ENCODE measurements at places on chromosomes 7 and 10.

GRCh38 chr7:30471205-30471604 is 7.4 kb downstream of the NOD1 start:
- no peak for DNase-seq

GRCh38 chr10:117412469-117413010 is 37.3 kb upstream of the PDZD8 start:
- no peak for DNase-seq

DNA sequence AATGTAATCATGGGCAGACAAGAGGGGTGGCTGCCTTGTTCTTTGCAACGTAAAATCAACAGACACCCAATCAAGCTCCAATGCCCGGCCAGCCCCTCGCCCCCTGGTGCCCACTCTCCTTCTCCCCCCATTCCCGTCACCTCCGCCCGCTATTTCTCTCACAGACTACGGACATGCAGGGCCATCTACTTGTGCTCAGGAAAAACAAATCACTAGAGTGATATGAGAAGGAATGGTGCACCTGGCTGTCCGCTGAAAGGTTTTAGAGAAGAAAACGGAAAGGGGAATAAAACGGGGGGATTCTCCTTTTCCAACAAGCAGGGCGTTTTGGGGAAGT is 396 bp downstream of the GRM8 start:
- DNase-seq: no peak

- no peak for DNase-seq
These were observed 437.5 kb upstream of the MBL2 start for GRCh38 chr10:53209944-53210611.

DNA sequence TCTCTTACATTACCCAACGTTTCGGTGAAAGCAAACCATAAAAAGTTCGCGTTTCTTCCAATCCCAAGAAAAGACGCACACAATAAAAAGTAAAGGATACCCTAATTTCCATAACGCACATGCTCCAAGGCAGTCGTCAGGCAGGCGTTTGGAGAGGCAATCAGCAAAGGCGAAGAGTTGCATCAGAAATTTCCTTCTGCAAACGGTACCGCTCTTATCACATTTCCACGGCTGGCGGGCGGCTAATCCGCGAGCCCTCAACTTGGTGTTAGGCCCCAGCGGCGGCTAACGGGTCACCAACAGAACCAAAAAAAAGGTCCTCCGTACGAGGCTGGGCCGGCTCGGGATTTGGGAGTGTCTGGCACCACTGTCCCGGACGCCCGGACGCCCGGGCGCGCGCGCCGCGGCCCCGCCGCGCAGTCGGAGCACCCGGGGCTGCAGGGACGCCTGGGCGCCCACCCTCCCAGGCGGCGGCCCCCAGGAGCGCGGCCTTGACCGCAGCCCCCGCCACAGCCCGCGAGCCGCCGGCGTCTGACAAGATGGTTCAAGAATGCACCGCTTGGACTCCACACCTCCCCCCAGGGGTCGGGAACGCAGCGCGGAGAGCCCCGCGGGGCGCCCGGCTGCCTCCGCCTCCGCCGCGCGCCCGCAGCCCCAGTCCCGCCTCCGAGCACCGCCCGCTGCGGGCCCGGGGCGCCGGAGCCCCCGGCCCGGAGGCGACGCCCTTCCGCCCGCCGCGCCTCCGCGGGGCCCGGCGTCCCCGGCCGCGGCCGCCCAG is 9.8 kb upstream of the GRB10 start:
- peak; percentile 85 for DNase-seq

GRCh38 chr10:17200001-17200911 is 1.2 kb downstream of the TRDMT1 start:
- no peak for DNase-seq

DNA sequence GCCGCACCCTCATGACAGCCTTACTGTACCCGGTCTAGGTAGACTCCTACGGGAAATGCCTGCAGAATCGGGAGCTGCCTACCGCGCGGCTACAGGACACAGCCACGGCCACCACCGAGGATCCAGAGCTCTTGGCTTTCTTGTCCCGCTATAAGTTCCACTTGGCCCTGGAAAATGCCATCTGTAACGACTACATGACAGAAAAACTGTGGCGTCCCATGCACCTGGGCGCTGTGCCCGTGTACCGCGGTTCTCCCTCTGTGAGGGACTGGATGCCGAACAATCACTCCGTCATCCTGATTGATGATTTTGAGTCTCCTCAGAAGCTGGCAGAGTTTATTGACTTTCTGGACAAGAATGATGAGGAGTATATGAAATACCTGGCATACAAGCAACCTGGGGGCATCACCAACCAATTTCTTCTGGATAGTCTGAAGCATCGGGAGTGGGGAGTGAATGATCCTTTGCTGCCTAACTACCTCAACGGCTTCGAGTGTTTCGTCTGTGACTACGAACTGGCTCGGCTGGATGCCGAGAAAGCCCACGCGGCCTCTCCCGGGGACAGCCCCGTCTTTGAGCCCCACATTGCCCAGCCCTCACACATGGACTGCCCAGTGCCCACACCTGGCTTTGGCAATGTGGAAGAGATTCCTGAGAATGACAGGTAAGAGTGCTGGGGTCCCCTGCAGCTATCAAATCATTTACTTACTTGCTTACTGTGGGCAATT is 8.5 kb upstream of the CHCHD1 start:
- DNase-seq: no peak

- no peak for DNase-seq
These were observed 4.6 kb downstream of the GRID2IP start for GRCh38 chr7:6546498-6547251.

GRCh38 chr10:51711519-51711891 is 12.1 kb upstream of the CSTF2T start:
- no peak for DNase-seq

GRCh38 chr7:107811934-107812333 is 8.9 kb upstream of the SLC26A3 start:
- no peak for DNase-seq
